Left renal cortex interstitium (tissue), 4 donors: ENCODE measurements at places on chromosomes 7 and 10.

DNA sequence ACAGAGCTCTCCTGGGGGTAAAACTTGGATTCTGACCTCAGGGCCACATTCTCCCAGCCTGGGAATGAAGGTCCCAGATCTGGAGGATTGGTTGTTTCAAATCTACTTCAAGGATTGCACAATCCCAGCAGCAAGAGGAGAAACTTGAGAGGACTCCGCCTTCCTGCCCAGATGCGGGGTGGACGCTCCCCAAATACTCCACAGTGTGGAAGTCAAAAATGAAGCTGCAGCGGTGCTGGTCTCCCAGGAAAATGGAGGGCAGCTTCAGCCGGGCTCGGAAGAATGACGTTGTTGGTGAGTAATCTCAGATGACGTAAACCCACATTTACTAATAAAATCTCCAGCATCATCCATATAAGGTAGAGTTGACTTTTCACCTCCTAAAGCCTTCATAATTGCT lies 31.5 kb upstream of the PPP2R2D start:
- no peak for DNase-seq

DNA sequence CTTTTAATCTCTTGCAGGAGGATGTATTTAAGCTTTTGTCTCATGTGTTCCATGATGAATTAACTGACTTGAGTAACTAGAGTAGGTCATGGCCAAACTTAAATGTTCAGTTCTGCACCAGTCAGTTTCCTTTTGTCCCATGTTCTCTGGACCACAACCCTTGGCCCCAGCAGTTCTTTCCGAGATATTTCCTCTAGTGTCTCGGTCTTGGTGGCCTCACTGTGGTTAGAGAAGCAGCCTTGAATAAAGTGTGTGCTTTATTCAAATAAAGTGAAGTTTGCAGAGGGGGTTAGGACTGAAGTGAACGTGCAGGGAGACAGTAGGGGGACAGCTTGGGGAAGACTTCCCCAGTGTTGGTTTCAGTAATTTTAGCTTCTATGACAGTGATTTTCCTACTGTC lies 9.3 kb downstream of the ZNF212 start:
- DNase-seq: no peak

- no peak for DNase-seq
Observed at GRCh38 chr7:85602196-85602595, 415.3 kb upstream of the SEMA3D start.

- DNase-seq: no peak
Observed at GRCh38 chr7:131544449-131545301, 11.8 kb downstream of the PODXL start.

DNA sequence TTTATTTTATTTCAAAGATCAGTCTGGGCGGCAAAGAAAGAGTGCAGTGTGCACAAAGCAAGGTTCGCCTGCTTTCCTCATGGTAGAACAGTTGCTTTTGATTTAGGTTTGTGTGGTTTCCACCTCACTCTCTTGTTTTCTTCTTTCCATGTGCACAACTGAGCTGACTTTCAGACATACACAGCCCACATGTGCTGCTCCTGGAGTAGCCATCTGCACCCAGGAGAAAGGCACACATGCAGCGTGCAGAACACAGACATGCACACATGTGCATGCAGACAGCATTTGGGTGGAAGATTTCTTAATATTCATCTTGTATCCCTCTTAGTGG lies 302.1 kb downstream of the FZD1 start:
- no peak for DNase-seq

DNA sequence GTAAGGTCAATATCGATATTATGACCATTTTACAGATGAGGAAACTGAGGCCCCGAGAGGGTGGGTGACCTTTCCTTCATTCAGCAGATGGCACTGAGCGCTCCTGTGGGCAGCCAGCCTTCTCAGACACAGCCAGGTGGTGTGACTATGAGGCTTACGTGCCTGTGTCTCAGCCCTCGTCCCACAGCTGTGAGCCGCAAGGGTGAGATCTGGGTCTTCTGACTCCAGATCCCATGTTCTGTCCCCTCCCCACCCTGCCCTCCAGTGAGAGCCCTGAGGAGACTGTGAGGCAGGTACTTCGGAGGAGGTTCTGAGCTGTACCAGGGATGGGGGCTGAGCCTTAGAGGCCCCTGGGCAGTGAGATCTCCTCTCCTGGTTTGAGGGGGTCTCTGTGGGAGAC lies 613.8 kb upstream of the FOXK1 start:
- DNase-seq: no peak

DNA sequence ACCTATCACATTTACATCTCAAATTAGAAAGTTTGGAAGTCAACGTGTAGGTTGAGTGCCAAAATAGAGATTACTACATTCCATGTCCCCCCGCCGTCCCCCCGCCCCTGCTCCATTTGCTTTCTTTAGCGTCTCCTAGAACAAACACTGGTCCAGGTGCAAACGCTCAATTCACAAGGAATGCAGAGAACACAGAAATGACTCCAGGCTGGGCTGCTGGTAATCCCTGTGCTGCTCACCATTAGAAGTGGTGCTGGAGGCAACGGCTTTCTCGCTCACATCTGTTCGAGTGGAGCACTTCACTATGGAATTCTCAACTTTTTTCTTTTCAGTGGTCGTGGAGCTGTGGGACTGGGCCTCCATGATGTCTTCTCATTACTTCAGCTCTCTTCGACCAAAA lies 14.1 kb downstream of the GLI3 start:
- DNase-seq: no peak

GRCh38 chr7:141575164-141575563 lies 24.0 kb downstream of the AGK start:
- DNase-seq: no peak

- no peak for DNase-seq
Observed at GRCh38 chr7:141043616-141044015, 28.9 kb upstream of the MRPS33 start.

- no peak for DNase-seq
Observed at GRCh38 chr10:54096892-54097291, 704.1 kb downstream of the PCDH15 start.

DNA sequence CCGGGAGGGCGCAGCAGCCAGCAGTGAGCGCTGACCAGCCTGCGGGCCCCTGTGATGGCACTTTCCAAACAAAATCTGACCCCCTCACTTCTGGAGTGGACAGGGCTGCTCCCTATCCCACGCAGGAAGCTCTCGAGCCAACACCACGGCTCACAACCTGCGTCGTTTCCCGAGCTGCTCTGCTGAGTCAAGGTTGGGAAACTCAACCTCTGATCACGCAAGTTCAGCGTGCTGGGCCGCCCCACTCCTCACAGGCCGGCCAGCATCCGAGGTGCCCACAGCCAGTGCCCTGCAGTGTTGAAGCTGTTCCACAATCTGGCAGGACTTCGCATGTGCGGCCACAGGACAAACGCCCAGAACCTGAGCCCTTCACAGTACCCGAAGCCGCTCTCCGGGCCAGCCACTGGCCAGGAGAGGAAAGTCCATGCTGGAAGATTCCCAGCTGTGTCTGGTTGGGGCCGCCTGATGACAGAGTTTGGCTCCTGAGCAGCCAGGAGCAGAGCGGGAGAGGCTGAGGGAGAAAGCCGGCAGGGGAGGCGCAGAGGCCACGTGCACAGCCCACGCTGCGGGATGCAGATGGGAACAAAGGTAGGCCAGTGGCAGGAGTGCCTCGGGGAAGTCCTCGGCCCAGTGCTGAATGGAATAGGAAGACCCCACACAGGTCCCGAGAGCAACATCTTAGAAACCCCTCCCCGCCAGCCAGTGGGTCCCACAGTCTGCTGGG lies 263.3 kb upstream of the TCERG1L start:
- DNase-seq: no peak

DNA sequence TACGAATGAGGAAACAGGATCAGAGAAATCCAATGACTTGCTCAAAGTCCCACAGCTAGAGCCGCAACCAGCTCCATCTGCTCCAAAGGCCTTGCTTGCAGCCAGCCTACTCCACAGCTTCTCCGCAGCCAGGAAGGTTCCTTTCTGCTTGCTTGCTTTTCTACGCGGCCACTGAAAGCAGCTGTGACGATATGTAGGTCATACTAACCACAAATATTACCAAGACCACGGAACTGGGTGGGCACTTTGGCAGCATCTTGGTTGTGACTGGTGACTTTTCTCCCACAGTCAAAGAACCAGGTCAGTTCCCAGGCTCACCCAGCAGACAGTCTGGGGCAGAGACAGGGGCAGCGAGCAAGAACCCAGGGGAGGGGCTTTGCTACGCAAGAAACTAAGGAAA lies 86.4 kb downstream of the FAM53B start:
- no peak for DNase-seq

GRCh38 chr7:44530990-44531389 lies 10.1 kb downstream of the NPC1L1 start:
- DNase-seq: no peak

DNA sequence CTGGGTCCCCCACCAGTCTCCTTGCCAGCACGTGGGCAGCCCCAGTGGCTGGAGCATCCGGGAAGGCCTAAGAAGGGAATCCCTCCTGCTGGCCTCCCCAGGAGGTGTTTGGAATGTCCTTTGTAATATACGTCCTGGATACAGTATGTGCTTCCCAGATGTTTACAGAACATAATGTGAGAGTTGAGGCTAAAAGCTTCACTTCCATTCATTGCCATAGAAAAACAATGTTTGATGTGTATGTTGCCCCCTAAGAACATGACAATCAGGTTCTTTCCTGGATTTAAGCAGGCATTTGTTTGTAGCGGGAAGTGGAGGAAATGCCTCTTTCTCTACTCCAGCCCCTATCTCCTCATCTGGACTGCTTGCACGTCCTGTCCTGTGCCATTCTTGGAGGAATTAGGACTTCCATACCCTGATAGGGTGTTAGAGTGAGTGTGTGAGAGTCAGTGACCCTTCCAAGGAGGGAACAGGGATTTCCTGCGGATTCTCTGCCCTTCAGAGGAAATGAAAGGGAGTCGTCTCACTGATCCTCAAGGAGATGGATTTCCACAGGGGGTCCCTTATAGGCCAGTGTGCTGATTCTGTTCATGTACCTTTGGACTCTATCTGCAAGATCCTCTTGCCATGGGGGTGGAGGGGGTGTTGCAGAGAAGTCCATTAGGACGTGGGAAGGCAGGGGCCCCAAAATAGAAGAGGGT lies 1.2 kb downstream of the IGFBP1 start:
- DNase-seq: no peak

- DNase-seq: no peak
Observed at GRCh38 chr10:124469956-124470484, 8.4 kb downstream of the LHPP start.

GRCh38 chr10:95414844-95415485 lies 124.2 kb upstream of the PDLIM1 start:
- DNase-seq: no peak

DNA sequence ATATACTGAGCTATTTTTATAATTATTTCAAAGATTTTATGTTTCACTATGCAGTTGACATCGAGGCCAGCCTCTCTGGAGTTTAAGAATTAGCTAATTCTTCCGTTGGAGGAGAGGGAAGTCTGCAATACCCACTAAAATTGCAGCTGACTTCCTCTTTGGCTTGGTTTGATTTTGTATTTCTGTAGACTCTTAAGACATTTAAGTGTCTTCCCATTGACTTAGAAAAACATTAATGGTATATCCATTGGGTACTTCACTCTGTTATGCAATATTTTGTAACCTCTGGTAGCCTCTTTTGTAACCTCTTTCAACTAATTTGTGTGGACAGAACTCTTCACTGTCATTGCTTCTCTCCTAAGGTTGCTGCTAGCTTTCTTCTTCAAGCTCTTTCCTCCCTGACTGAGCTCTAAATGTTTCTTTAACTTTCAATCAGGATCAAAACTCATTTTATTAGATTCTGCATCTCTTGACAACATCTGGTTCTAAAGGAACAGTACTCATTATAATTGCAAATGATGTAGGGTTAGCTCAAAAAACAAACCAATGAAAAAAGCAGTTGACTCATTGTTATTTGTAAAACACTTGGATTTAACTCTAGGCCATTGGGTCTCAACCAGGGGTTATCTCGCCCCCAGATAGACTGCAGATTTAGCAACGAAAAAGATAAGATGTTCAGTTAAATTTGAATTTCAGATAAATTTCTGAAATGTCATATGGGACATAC lies 1.7 kb upstream of the ANKRD22 start:
- no peak for DNase-seq

- no peak for DNase-seq
Observed at GRCh38 chr7:146722986-146723385, 606.4 kb downstream of the CNTNAP2 start.

DNA sequence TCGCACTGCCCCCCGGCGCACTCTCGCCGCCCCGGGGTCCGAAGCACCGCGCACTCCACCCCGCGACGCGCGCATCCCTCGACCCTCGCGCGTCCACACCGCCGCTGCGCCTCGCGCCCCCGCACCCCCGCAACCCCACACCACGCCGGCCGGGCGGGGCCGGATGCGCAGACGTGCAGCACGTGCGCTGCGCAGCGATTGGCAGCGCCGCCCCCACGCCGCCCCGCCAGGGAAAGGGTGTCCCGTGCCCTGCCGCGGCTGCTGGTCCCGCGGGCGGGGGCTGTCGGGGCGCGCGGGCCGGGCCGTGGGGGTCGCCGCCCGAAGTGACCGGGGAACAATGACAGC lies 53.7 kb upstream of the KDM7A start:
- no peak for DNase-seq

DNA sequence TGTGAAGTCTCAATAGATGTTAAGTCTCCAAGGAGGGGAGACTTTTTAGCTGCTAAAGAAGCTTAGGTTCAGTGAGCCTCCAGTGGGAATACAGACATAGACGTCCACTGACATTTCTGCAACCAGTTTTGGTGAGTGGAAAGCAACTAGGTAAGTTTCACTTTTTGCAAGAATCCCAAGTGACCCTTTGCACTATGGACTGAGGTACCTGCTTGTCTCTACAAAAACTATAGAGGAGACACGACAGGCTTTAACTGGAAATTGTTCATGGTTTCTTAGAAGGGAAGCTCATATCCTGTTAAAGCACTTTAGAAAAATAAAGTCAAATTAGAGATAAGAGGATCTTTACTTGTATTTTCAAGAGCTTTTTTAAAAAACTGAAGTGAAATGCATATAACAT lies 38.6 kb downstream of the GBF1 start:
- DNase-seq: no peak

DNA sequence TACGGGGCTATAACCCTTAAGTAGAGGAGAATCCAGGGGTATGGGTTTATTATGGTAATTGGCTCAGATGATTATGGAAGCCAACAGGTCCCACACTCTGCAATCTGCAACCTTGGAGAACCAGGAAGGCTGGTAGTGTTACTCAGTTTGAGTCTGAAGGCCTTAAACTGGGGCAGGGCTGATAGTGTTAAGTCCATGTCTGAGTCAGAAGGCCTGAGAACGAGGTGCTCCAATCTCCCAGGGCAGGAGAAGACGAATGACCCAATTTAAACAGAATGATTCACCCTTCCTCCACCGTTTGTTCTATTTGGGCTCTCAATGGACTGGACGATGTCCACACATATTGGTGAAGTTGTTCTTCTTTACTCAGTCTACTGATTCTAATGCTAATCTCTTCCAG lies 244.5 kb upstream of the PTER start:
- no peak for DNase-seq

DNA sequence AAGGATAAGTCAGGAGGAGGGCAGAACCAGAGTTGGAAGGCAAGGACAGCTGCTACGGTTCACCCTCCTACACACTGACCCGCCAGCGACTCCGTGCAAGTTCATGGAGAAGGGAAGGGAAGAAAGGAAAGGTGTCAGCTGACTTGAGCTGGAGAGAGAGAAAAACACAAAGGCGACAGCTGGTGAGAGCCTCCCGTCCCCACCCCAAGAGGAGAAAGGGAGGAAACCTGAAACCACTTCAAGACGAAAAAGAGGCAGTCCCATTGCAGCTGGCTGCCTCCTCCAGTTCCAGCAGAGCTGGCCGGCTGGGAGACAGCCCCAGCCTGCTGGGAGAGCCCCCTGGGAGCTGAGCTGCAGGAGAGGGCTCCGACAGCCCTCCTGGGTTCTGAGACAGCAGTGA lies 75.2 kb downstream of the PARD3 start:
- DNase-seq: peak; percentile 89
